T-helper 2 cell (primary cell): ENCODE measurements at places on chromosomes 12 and 14.

DNA sequence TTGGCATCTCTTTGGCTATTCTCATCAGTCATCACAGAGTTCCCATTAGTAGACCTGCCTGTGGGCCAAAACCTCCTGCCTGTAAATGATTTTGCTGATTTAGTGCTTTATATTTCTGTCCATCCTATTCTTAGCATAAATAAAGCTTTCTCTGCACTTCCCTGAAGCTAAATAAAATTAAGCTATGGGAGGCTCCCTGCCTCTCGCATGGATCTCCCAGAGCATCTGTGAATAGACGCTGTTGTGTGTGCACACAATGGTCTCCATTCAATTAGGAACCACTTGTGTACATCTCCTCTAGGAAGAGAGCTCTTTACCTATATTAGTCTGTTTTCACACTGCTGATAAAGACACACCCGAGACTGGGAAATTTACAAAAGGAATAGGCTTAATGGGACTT lies 80.4 kb downstream of the PPFIBP1 start:
- DNase-seq, result no peak

GRCh38 chr14:83918546-83918945 lies 1611.4 kb upstream of the FLRT2 start:
- no peak for DNase-seq

GRCh38 chr12:118534003-118534402 lies 157.6 kb downstream of the SUDS3 start:
- DNase-seq, result no peak

DNA sequence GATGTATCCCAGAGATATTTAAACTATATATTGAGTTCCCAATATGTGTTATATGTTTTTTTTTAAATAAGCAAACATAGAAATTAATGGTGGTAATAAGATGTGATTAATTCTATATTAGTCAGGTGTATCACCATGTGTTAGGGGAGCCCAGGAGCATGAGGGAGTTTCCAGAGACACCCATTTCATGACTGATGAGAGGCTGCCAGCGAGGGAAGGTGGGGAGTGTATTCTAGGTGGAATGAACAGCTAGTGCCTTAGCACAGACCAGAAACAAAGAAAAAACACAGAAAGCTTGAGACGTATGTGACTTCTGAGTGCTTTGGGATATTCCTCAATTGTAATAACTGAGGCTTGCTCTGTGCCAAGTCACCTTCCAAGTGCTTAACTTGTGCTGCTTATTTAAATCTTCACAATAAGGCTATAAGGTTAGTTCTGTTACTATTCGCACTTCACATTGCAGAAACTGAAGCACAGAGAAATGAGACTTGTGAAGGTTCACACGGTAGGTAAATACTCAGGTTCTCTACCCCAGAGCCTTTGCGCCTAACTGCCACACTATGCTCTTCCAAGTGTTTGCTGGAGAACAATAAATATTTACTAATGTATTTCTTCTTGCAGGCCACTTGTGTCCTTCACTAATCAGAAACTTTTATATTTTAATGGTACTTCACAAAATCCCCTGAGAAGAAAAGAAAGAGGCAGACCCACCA lies 17.9 kb upstream of the MGP start:
- no peak for DNase-seq

DNA sequence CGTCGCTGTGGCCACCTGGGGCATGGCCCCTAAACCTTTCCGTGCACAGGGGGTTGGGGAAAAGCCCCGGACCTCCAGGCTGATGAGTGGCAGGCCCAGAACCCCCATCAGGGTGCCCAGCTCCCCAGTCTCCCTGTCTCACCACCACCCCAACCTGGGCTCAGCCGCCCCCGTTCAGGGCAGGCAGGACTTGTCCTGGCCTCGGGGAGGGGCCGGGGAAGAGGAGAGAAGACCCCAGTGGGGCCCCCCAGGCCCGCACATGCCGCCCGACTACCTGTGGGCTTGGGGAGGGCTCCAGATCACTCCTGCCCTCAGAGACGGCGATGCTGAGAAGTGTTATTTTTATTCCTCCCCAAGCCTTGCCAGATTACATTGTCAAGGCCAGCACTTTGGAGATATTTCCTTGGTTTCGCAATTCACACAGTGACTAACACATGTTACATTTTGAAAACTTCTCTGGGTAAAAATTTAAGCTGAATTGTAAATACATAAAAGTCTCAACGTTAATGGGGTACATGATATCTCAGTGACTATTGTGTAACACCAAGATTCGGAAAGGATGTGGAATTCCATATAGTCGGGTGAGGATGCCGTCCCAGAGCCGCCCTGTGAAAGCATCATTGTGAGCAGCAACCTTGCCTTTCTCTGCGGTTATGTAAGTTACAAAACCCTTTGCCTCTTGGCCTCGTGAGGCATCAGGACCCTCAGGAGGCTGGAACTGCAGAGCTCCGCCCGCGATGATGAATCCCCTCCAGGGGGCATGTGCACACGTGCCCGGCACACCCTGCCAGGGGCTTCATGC lies 85.6 kb upstream of the DIO3 start:
- DNase-seq, result no peak

DNA sequence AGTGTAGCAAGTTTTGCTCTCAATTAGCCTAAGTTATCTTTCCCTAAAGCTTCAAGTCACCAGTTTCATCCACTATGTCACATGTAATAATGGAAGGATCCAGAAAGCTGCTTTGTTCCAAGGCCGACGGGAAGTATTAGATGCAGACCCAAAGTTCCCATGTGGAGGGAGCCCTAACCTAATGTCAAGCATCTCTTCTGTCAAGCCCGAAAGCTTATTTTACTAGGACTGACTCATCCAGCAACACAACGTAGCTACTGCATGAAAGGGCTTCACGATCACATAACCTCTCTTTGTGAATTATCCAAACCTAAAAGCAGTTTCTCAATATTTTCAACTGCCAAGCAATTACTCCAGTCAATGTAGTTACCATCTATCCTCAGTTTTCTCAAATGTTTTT lies 133.4 kb downstream of the SLC6A15 start:
- no peak for DNase-seq

DNA sequence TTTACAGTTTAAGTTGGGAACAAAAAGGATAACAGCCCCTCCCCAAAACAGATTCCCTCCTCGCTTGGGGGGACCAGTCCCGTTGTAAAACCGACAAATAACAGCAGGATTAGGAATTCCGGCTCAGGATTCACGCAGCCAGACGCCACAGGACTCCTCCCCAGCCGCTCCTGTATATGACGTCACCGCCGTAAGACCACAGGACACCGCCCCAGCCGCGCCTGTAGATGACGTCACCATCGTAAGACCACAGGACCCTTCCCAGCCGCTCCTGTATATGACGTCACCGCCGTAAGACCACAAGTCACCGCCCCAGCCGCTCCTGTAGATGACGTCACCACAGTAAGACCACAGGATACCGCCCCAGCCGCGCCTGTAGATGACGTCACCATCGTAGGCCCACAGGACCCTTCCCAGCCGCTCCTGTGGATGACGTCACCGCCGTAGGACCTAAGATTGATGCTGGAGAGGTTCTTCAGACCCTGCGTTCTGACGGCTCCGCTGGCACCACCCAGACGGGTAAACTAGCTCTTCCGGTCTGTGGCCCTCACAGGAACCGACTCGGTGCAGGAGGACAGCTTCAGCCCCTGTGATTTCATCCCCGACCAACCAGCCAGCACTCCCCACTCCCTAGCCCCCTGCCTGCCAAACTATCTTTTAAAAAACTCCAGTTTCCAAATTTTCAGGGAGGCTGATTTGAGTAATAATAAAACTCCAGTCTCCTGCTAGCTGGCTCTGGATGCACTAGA lies 43.9 kb upstream of the FBRSL1 start:
- peak; percentile 73 for DNase-seq

- no peak for DNase-seq
These were observed 29.8 kb upstream of the CDKN3 start for GRCh38 chr14:54366736-54367735.

DNA sequence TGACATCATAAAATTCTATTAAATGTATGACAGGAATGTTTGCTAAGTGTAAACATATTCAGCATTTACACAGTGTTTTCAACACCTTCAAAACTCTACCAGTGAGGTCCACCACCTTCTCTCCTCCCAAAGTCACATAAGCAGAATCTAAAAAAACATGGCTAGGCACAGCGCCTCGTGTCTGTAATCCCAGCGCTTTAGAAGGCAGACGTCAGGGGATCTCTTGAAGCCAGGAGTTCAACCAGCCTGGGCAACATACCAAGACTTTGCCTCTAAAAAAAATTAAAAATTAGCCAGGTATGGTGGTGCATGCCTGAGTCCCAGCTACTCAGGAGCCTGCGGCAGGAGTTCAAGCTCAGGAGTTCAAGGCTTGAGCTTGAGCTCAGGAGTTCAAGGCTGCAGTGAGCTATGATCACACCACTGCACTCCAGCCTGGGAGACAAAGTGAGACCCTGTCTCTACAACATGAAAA lies 30.0 kb downstream of the NUMB start:
- DNase-seq, result no peak

- DNase-seq, result no peak
These were observed 249.1 kb downstream of the LRIG3 start for GRCh38 chr12:58671196-58671595.

- no peak for DNase-seq
These were observed 2.3 kb downstream of the WNT1 start for GRCh38 chr12:48980389-48980952.

GRCh38 chr12:43776498-43776897 lies 17.7 kb downstream of the IRAK4 start:
- peak; percentile 10 for DNase-seq

DNA sequence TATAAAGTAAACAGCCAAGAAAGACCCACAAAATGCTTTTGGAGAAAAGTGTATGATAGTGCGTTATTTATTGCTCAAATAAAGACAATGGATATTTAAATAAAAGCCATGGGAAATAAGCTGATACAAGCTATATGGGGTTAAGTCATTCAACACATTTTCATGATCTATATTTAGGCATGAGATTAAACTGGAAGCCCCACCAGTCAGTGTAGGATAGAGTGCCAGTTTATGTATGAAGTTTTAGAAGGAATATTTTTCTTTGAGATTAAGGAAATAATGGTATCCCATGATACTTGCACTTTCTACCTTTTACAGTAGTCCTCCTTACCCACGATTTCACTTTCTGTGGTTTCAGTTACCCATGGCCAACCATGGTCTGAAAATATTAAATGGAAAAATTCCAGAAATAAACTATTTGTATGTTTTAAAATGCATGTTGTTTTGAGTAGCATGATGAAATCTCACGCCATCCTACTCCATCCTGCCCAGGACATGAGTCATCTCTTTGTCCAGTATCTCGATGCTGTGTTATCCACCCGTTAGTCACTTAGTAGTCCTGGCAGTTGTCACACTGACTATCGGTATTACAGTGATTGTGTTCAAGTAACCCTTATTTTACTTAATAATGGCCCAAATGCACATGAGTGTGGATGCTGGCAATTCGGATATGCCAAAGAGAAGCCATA lies 22.3 kb downstream of the SYT1 start:
- no peak for DNase-seq

DNA sequence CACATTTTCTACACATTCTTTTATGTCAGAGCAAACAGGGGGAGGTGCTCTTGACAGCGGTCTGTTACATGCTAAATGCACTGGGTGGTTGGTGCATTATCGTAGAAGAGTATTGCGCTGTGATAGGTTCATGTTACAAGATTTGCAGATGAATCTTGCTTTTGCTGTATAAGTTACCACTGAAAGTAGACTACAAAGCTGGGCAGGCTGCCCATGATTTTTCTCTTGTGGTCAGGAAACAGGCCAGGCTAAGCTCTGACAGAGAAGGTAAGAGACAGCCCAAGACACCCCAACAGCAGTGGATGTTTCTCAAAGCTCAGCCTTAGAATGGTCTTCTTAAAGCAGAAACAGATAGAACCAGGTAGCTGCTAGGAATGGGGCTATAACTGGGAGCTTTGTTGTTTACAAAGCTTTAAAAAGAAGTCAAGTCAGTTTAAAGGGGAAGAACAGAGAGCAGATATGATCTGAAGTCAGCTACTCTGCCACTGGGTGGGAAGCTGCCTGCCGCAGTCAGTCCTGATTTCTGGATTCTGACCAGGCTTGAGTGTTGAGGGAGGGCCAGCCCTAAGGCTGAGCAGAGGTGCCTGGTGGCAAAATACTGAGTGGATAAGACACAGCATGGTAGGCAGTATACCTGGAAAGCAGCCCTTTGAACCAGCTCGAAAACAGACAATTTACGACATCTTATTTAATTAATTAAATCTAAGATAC lies 9.4 kb downstream of the KCNA1 start:
- no peak for DNase-seq

DNA sequence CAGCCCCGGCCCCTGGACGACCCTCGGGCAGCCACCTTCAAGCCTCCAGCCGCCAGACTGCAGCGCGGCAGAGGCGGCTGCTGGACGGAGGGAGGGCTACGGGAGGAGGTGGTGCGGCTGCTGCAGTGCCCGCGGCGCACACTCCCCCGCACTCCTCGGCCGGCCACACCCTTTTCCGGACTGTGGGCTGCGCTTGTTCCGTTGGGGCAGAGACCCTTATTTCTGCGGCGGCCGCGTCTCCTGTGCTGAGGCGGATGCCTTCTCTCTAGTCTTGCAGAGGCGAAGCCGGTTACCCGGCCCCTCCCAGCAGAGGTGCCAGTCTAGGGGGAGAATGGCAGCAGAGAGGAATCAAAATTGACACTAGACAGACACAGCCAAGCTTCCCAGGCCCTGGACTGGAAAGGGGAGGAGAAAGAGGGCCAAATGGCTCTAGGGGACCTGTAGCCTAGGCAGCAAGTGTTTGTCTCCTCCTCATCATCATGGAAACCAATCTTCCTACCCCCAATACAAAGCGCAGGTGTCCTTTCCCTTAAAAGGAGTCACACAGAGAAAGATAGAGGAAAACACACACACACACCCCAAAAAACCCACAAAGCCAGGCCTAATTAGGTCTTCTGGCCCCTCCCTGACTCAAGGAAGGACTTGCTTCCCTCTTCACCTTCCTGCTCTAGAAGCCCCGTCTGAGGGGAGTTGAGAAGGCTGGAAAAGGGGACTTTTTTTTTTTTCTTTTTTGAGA lies 1.3 kb downstream of the ESYT1 start:
- DNase-seq, result peak; percentile 86

- DNase-seq, result no peak
These were observed 131.5 kb downstream of the ADCK1 start for GRCh38 chr14:77931441-77931840.

- no peak for DNase-seq
These were observed 6.0 kb downstream of the SDS start for GRCh38 chr12:113397497-113398197.

DNA sequence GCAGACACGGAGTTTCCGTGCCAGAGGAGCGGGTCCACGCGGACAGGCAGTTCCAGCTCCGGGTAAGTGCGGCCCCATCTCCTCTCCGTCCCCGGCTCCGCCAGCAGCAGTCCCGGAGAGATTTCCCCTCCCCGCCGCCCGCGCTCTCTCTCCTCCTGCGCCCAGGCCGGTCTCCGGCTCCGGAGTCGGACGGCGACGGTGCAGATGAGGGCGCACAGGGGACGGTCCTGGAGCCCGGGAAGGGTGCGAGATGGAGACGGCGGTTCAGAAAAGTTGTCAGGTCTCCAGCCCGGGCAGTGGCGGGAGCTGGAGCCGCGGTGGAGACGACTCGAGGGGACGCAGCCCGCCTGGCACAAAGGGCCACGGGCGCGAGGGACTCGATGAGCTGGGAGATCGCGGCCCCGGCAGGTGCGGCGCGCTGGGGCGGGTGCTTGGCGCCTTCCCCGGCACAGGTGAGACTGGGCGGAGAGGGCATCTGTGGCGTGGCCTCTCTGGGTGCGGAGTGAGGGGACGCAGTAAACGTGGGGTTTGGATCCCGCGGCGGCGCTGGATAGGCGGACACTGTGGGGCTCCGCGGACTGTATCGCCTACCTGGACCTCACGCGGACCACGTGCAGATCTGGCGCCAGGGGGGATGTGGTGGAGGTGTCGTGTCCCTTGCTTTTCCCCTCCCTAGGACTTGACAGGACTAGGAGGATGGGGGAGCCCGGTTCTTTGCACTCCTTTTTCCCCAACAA lies 1540.3 kb upstream of the TMEM132C start:
- DNase-seq, result no peak

- no peak for DNase-seq
These were observed 31.3 kb upstream of the VSX2 start for GRCh38 chr14:74207943-74208342.
